ENCODE measurements at places on chromosomes 16 and 17.

- DNase-seq, result no peak
Observed at GRCh38 chr17:13865650-13866049, 203.7 kb upstream of the COX10 start.

GRCh38 chr17:55735731-55736405 lies 13.2 kb upstream of the TMEM100 start:
- peak; percentile 15 for DNase-seq

- peak; percentile 23 for DNase-seq
Observed at GRCh38 chr17:45006927-45007461, 38.9 kb upstream of the C1QL1 start.

- DNase-seq, result no peak
Observed at GRCh38 chr17:59506894-59507726, 58.3 kb upstream of the DHX40 start.

- no peak for DNase-seq
Observed at GRCh38 chr16:56309008-56309407, 116.3 kb downstream of the AMFR start.

GRCh38 chr17:72514321-72514861 lies 393.6 kb downstream of the SOX9 start:
- no peak for DNase-seq

DNA sequence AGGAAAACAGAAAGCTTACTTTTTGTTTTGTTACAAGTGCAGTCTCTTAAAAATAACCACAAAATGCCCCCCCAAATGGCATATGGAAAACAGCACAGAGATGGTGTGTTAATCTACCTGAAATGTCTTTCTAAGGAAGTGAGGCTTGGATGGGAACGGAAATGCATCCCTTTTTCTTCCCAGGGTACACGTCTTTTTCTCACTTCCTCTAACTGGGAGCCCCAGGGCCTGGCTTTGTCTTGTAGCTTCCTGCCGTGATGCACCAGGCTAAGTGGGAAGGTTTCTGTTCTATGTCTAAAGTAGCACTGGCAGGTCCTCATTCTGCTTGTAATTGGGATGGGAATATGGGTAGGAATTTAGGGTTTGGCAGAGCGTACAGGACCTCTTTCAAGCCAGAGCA lies 52.5 kb upstream of the CACNG3 start:
- no peak for DNase-seq

GRCh38 chr17:7383742-7384488 lies 3.0 kb downstream of the TNK1 start:
- DNase-seq, result no peak

All from NCI-H1694 (cell line).